SK-N-SH treated with all-trans-retinoic acid at 6 μM for 48 hours (cell line): ENCODE measurements at places on chromosomes 2 and 18.
A peak's percentile ranks its signal among the peaks of the same experiment; 100 is the strongest.

GRCh38 chr2:228987441-228988155, 283.5 kb downstream of the PID1 start:
- ATAC-seq, result no peak

DNA sequence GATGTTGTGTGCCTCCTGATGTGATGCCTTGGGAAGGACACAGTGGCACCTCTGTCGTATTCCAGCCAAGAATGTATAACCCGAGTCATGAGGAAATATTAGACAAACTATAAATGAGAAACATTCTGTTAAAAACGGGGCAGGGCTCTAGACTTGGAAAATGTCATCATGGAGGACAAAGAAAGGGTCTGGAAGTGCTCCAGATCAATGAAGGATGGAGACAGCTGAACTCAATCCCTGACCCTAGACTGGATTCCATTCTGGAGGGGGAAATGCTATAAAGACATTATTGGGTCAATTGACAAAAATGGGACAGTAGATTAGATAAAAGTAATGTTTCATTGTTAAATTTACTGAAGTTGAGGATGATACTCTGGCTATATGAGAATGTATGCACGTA, 92.1 kb downstream of the SLC4A3 start:
- ATAC-seq, result no peak

- ATAC-seq, result peak; percentile 46; the same call in 1 of the 3 replicates
Measured at GRCh38 chr2:43207553-43208300, 18.7 kb downstream of the ZFP36L2 start.

GRCh38 chr2:197311421-197312033, 947 bp upstream of the ANKRD44 start:
- ATAC-seq, result no peak

GRCh38 chr18:39835303-39836030, 2119.6 kb upstream of the PIK3C3 start:
- no peak for ATAC-seq

DNA sequence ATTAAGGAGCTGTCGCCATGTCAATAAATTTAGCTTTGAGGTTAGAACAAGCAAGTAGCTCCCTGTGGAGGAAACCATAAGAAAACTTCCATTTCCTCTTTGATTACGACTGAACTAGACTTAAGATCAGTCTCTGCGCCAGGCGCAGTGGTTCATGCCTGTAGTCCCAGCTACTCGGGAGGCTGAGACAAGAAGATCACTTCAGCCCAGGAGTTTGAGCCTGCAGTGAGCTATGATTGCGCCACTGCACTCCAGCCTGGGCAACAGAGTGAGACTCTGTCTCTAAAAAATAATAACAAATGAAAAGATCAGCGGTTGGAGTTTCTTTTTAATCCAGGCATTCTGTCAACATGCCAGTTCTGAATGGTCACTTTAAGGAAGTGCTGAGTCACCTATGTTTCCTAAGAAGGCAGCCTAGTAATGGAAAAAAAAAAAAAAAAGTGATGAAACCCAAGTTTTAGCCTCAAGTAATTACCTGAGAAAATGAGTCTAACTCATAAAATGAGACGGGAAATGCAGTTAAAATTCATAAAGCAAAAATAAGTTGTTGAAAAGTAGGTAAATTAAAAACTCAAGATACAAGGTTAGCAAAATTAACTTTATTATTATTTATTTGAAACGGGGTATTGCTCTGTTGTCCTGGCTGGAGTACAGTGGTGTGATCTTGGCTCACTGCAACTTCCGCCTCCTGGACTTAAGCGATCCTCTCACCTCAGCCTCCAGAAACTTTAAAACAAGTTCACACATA, 10.2 kb downstream of the C18orf32 start:
- peak; percentile 30; the same call in 2 of the 3 replicates for ATAC-seq

DNA sequence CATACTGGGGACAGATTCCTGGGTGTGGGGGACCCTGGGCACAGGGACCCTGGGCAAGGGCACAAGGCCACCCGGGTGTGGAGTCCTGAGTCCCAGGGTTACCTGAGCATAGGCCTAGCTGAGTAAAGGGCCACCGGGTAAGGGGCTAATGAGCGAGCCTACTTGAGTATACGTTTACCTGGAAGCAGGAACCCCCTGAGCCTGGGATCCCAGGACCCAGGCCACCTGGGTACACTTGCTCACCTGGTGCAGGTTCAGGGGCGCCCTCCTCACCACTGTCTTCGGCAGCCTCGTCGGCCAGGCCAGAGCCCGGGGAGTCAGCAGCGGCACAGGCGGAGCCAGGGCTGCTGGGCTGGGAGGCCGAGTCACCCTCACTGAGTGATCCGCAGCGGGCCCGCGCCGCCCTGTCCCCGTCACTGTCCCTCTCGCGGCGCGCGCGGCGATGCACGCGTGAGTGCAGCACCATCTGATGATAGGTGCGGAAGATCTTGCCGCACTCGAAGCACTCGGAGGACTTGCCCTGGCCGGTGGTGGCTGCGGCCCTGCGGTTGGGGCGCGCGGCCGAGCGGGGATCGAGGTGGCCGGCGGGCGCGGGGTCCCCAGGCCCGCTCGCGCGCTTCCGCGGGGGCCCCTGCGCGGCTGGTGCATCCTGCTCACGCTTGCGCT, 53.9 kb downstream of the ZNF516 start:
- no peak for ATAC-seq

DNA sequence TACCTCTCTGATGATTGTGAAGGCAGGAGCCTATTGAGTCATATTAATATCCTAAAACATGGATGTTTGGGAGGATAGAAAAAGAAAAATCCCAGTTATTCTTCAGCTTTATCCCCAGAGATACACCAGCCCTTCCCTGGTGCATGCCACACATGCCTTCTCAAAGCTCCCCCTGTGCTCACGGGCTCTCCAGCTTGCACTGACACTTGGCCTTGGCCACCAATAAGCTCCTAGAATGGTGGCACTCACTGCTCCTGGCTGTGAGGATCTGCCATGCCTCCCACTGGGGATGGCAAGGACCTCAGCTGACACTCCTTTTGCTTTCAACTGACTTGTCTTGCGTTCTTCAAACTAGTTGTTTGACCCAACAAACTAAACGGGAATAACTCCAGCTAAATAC, 15.9 kb downstream of the SLC14A1 start:
- no peak for ATAC-seq
